ENCODE measurements at places on chromosomes 1 and 21.

DNA sequence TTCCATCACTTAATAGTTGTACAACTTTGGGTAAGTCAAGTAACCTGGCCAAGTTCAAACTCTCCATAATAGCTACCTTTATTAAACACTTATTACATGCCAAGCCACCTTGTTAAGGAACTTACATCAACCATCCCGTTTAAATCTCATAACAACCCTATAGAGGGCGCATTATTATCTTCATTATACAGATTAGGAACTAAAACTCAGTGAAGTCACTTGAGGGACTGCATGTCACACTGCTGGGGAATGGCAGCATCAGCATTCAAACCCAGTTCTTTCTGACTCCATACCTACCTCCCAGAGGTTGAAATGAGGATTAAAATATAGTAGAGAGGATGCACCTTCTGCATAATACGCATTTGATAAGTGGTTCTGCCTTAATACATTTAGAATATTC is 47.1 kb upstream of the PLA2G2C start:
- no peak for DNase-seq

DNA sequence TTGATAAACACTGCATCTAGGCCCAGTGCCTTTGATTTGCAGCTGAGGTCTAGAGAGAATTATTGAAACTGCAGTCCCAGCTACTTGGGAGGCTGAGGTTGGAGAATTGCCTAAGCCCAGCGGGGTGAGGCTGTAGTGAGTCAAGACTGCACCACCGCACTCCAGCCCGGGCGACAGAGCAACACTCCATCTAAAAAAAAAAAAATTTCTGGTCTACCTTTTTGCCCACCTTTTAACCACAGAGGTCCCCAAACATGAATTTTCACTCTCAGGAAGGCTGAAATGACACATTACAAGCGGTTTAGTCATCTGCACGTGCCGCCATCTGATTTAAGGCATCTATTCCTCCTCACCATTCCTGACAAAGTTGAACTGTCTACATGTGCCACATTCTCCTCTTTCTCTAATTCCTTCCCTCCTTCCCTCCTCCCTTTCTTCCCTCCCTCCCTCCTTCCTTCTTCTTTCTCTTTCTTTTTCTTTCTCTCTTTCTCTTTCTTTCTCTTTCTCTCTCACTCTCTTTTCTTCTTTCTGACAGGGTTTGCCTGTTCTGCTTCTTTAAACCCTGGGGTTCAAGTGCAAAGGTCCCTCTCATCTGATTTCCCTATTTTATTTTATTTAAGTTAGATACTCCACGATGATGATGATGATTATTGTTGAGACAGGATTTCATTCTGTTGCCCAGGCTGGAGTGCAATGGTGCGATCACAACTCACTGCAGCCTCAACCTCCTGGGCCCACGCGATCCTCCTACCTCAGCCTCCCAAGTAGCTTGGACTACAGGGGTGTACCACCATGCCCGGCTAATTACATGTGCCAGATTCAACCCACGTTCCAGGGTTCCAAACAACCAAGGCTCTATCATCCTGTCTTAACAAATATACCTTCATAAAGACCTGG is 3.0 kb upstream of the SOD1 start:
- peak; percentile 30 for DNase-seq

DNA sequence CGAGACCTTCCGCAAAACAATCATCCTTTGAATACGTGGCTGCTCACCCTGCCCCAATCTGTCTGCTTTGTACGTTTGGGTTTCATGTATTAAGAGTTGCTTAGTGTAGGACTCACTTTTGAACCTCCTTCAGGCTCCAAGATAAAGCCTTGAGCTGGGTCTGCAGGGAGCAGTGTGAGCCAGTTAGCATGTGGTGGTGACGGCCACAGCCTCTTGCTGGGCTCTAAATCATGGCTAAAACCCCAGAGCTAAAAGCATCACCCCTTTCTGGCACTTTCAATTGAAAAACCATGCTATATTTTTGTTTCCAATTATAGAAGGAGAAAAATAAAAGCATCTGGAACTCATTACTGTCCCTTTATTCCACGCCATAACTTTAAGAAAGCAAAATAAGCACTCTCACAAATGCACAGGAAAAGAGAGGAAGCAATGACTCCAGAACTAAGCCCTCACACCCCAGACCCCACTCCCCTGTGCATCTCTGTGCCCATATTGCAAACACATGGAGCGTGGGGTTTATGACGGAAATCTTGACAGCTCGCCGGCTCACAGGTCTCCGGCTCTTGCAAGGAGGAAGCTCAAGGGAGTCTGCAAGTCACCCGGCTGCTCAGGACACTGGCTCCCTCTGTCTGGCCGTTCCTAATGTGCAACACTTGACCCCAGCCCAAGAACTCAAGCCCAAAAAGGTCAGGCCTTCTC is 135.5 kb downstream of the MIS18A start:
- no peak for DNase-seq

DNA sequence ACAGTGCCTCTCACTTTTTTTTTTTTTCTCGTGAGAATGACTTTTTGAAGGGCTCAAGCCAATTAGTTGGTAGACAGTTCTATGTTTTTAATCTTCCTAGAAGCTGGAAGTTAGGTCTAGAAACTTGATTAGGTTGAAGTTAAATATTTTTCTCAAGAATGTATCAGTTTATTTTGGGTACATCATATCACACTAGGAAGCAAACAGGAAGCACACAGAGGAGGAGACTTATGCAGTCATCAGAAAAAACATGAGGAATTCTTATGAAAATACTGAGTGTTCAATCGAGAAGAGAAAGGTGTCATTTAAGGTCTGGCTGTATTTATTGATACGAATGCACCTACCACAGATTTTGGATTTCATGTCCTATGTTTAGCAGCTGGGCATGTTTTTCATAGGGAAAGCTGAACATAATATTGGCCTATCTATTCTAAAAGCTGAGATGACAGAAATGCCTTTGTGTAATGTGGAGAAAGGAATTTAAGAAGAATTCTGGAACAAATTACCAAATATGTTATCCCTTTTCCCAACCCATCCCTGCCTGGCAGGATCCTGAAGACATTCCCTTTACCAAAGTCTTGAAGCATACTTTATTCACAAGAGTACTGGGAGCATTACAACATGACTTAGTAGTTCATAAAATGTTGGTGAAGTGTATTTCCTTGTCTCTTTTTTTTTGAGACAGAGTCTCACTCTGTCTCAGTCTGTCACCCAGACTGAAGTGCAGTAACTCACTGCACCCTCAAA is 17.5 kb upstream of the ZFP69B start:
- no peak for DNase-seq

DNA sequence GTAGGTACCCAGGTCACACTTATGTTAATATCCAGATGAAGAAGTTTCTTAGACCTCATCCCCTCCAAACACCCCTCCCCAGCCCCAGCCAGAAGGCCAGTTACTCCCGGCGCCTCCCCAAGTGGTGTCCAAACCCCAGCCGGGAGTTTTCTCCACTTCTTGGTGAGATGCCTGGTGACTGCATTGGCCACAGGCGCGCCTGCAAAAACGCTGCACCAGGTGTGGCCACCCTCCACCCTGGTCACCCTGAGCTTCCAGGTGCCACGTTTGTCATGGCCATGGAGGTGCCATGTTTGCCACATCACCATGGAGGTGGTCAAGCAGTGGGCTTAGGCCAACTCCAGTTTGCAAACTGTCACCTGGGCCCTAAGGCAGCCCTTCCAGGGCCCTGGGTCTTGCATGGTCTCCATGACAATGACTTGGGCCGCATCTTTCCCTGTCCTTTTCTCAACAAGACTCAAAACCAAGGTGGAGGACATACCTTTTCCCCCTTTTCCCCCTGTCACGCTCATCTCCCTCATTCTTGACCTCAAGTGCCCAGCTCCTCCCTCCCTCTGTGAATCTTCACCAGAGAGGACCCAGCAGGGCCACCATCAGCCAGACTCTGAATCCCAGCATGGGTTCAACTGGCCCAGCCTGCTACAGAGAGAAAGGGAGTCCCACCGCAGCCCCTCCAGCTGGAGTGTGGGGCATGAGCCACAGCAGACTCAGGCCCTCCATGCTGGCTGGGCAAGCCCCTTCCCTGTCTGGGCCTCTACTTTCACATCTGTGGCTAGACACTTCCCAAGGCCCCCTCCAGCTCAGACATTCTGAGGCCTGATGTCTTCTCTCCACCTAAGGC is 125.9 kb upstream of the ZBTB40 start:
- no peak for DNase-seq

All from activated CD8-positive, alpha-beta T cell treated with anti-CD3 and anti-CD28 coated beads, Interleukin-2, amount 10 ng/mL, durations not matched to agents 7 days and 5 days (primary cell).